ENCODE measurements at places on chromosomes 2 and 18.

GRCh38 chr2:190470256-190470826 is 62.2 kb downstream of the MFSD6 start:
- DNase-seq: no peak

DNA sequence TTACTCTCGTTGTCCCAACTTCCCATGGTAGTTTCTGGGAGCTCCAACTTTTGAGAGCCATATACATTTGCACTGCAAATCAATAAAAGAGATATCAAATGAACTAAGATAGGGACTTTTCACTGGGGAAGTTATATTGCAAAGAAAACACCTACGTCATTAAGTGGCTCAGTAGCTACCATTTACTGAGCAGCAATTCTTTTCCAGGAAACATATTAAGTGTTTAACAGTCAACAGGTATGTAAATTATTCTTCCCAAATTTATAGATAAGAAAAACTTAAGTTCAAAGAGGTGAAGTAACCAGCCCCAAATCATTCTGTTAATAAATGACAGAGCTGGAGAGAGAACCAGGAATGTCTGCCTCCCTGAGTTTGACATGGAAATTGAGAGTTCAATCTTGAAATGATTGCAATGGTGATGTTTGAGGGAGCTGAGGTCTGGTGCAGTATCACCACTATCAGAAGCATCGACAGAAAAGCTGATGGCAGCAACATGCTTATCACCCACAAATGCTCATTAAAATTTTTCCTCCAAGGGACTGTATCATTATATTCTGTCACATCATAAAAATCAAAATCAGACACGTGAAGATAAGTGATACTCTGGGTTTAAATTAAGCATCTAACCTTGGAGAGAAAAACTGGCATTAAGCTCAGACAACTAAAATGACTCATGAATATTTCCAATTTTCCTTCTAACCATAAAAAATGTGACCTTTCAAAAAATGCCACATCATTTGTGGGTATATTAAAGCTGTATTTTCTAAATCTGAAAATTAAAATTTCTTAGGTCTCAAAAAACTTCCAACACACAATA is 43.4 kb downstream of the GAREM1 start:
- no peak for DNase-seq

GRCh38 chr2:163157411-163157810 is 318.8 kb upstream of the KCNH7 start:
- DNase-seq: no peak

DNA sequence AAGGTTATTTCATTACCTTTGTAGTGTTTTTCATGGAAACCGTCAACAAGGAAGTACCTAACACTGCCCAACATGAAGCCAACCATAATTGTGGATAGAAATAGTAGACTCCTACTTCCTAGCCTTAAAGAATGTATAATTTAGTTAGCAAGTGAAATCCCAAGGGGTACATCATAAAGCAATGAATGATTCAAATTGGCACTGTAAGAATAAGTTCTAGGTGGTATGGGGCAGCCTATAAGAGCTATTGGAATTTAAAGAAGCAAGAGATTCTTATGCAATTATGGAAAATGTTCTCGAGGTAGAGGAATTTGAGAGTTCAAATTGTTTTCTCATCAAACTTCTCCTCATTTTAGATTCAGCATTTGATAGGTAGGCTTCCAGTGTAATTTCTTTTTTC is 157.9 kb downstream of the FMNL2 start:
- DNase-seq: no peak
